ENCODE measurements at places on chromosomes 2 and 18.

DNA sequence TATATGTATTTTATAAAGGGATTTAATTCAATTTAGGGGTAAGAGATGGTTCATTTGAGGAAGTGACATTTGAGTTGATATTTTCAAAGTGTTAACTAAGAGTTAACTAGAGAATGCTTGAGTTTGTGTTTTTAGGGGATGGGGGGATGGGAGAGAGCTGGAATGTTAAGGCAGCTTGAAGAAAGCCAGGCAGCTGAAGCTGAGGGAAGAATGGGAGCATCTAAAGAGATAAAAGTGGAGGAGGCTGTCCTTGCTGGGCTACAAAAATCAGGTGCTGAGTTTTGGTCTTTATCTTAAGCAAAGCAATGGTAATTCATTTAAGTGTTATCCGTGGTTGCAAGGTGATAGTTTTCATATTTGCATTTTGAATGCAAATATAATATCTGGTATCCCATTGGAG lies 9.2 kb downstream of the CHST9 start:
- no peak for DNase-seq

GRCh38 chr2:192128655-192129054 lies 66.1 kb downstream of the TMEFF2 start:
- no peak for DNase-seq

DNA sequence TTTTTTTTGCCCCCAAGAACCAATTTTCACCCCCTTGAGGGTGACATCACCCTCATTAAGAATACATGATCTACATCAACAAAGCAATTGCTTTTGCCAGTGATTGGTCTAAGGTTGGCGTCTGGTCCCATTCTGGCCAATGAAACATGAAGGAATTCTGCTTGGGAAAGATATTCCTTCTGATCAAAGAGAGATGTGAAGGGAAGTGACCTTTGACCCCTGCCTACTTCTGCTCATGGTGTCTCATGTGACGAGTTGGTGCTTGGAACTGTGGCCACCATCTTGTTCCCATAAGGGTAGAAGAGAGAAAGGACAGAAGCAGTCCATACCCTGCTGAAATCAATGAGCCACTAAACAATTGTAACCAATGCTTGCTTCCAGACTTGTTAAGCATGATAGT lies 85.1 kb downstream of the LBH start:
- no peak for DNase-seq

GRCh38 chr18:56276466-56276865 lies 361.9 kb downstream of the TXNL1 start:
- DNase-seq = no peak

DNA sequence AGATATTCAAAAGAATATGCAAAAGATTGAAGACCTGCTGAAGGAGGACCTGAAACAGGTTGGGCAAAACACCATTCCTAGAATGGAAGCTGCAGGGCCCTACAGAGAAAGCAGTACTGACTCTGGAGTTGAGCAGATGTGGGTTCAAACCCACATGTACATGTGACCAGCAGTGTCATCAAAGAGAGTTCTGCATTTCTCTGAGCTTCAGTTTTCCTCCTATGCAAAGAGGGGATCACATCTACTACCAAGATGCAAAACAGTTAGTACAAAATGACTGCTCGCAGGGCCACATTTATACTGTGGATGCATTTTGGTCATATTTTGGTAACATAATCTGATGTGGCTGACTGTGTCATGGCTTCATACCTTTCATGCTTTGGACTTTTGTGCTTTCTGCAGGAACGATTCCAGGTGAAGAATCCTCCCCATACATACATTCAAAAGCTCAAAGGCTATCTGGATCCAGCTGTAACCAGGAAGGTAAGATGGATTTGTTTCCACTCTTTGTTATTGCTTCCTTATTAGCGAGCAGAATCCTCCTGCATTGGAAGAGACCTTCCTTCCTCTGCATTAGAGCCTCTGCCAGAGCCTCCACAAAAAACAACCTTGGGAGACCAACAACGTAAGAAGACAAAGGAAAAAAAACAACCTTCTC lies 174.8 kb downstream of the PRPF40A start:
- DNase-seq = no peak

GRCh38 chr18:52963481-52963880 lies 623.5 kb downstream of the DCC start:
- no peak for DNase-seq

DNA sequence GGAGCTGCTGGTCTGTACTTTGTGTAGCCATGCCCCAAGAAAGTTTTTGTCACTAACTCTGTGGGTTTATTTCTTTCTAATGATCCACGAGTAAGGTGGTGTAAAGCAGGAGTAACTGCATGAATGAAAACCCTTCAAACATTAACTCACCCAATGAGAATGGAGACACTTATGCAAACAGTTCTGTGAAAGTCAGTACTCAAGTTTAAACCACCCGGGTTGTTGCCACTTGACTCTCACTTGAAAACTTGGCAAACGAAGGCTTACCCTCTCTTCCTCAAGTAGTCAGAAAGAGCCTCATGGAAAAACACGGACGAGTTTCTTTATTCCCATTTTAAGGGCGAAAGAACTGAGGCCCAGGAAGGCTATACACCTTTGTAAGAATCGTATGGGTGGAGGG lies 117.5 kb downstream of the MMADHC start:
- DNase-seq = no peak

DNA sequence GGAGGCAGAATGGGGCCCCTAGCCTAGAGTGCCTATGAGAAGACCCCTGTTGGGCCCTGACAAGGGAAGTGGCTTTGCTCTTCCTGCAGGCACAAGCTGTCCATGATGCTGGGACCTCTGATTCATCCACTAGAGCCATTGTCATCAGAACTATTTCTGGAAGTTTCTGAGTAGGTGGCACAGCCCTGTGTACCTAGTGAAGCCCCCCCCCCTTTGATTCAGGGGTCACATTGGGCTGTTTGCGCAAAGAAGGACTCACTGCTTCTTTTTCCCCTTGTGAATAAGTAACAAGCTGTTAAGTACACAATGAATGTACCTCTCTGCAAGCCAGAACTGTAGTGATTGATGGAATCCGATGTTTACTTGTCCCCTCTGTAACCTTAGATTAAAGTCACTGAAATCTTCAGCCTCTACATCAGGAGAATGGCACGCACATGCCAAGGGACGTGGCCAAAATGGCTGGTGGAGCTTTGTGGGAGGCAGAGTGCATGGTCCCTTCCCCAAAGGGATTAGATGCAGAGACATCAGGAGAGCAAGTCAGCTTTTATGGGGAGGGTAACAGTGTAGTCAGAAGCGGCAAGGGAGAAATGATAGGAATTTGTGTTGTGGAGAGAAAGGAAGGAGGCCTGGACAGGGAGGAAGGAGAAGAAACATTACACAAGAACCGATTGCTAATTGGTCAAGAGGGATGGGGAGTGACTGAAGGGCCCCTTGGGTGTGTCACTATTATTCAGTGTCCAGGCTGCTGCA lies 267.6 kb upstream of the RAB12 start:
- peak; percentile 83 for DNase-seq

- no peak for DNase-seq
Observed at GRCh38 chr2:46171996-46172546, 125.1 kb upstream of the EPAS1 start.

DNA sequence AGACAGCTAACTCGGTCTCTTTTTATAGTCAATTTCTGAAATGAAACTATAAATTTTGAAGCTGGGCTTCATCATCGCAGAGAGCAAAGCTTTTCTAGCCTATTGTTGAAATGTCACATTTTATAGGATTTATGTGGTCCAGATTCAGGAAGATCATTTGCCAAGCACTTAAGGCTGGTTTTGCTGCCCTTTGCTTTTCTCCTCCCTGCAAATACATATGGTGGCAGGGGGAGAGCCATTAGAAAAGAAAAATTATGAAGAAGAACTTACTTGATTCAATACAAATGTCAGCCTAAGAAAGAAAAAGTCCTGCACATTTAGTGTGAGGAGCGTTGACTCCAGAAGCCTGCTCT lies 206.9 kb upstream of the NRP2 start:
- DNase-seq = no peak

DNA sequence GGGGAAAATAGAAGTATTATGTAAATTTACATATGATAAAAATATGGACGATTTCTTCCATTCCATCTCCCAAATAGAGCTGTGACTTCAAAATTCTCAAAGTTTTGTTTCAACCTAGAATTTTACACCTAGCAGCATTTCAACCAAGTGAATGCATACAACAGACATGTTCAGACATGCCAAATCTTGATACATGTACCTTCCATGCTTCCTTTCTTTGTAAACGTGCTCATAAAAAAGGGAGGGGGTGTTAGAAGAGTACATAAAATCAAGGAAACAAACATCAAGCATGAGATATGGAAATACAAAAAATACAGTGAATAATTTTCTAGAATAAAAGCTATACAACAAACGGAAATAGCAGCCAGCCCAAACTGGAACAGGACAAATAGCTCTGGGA lies 974.2 kb downstream of the ERBB4 start:
- no peak for DNase-seq

DNA sequence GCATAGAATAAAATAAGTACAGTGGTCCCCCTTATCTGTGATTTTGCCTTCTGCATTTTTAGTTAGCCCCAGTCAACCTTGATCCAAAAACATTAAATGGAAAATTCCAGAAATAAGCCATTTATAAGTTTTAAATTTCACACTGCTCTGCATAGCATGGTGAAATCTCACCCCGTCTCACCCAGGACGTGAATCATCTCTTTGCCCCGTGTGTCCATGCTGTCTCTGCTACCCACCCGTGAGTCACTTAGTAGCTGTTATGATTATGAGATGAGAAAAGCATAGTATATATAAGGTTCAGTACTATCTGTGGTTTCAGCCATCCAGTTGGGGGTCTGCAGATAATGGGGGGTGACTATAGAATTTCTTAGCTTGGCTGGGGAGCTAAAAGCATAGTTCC lies 67.3 kb downstream of the RHBDD1 start:
- DNase-seq = peak; percentile 84

DNA sequence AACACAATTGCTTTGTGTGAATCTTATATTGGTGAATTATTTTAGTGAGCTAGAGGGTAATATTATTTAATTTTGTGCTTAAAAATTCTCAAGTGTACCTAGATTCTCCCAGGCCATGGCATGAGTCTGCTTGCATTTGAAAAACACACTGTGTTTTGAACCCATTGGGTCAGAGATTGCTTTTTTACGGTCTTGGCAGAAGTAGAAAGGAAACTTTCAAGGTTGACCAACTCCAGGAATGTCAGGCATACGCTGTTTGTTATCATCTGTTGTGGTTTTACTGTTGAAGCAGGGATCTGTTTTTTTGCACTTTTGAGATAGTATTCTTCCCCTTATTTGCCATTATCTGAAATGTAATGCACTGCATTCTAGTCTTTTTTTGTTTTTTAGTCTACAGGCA lies 377.4 kb downstream of the RPRM start:
- no peak for DNase-seq

- DNase-seq = no peak
Observed at GRCh38 chr18:79936641-79937040, 14.8 kb downstream of the SLC66A2 start.

- no peak for DNase-seq
Observed at GRCh38 chr2:18848646-18849045, 259.3 kb upstream of the NT5C1B start.

- DNase-seq = peak; percentile 13
Observed at GRCh38 chr2:175187378-175187777, 5.9 kb upstream of the ATP5MC3 start.

DNA sequence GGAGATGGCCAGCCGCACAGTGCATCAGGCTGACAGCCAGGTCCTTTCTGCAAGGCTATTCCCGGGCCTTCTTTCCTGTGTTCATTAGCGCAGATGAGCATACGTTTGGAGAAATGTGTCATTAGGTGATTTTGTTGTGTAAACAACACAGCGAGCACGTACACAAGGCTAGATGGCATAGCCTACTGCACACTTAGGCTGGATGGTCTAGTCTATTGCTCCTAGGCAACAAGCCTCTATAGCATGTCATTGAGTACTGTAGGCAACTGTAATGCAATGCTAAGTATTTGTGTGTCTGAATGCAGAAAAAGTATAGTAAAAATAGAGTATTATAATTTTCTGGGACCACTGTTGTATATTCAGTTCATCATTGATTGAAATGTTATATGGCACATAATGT lies 50.9 kb upstream of the PHLPP1 start:
- DNase-seq = no peak

DNA sequence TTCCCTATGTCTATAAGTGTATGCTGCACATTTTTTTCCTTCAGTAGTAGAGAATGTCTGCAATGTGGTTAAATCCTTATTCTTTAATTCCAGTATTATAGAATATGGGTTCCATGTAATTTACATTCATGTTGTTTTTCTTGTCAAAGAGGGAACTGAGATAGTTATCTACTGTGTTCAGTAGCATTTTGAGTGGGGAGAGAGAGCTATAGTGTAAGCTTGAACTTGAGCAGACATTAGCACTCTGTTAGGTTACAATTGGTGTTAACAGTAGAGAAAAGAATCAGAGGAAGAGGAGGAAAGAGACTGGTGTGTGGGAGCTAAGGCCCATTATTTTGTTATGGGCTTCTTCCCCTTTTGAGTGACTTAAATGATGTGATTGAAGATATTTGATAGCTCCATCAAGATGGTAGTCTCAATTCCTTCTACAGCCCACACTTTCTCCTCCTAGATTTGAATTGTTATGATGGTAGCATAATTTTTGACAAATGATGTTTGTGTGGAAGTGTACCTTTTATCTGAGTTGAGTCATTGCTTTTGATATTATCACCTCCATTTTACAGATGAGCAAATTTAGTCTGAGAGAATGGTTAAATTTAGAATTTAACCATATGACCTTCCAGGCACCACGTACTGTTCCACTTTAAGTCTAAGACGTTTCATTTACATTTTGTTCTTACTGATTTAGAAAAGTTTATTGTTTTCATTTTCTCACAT lies 71.3 kb downstream of the FMNL2 start:
- no peak for DNase-seq

- no peak for DNase-seq
Observed at GRCh38 chr18:74023220-74023619, 124.4 kb downstream of the FBXO15 start.

- DNase-seq = no peak
Observed at GRCh38 chr2:224257156-224257555, 144.8 kb downstream of the FAM124B start.

GRCh38 chr2:36371928-36372391 lies 16.4 kb downstream of the CRIM1 start:
- DNase-seq = peak; percentile 97

GRCh38 chr2:207363761-207364290 lies 165.9 kb upstream of the CREB1 start:
- no peak for DNase-seq
